ENCODE measurements at places on chromosomes 5 and 9. TPM values are rescaled to one million over a fixed set of nuclear protein-coding genes. Genes with fewer than 3 reads are reported as not detected.

QRFP gene
- not detected for total RNA-seq

SLC25A25 gene
- total RNA-seq = 46.1 TPM

TICAM2 gene
- 1.2 TPM for total RNA-seq

TXNDC8 gene
- total RNA-seq = not detected

FCN1 gene
- not detected for total RNA-seq

SIT1 gene
- not detected for total RNA-seq

RBM22 gene
- total RNA-seq = 35.0 TPM

LHX2 gene
- not detected for total RNA-seq

SPINK7 gene
- not detected for total RNA-seq

F2RL2 gene
- total RNA-seq = 0.31 TPM

TBCA gene
- 164 TPM for total RNA-seq

PRKAA1 gene
- 50.2 TPM for total RNA-seq

ZNF658 gene
- total RNA-seq = 5.3 TPM

TRMT10B gene
- 3.7 TPM for total RNA-seq

PJA2 gene
- 174 TPM for total RNA-seq

ZCCHC7 gene
- 21.0 TPM for total RNA-seq

HK3 gene
- not detected for total RNA-seq

LRRC14B gene
- total RNA-seq = 21.9 TPM

MARCHF11 gene
- not detected for total RNA-seq

MAP1B gene
- total RNA-seq = 60.3 TPM

THBS4 gene
- total RNA-seq = 1.4 TPM

NIM1K gene
- 0.21 TPM for total RNA-seq

TRPM6 gene
- not detected for total RNA-seq

PITX1 gene
- total RNA-seq = 5.5 TPM

SLC36A3 gene
- total RNA-seq = not detected

ECM2 gene
- 11.2 TPM for total RNA-seq

TAF11L10 gene
- total RNA-seq = not detected

B4GALT1 gene
- total RNA-seq = 39.4 TPM

PLPP7 gene
- total RNA-seq = 92.3 TPM

S100Z gene
- total RNA-seq = not detected

ENHO gene
- total RNA-seq = 0.35 TPM

UNC13B gene
- total RNA-seq = 22.9 TPM

DRD1 gene
- total RNA-seq = not detected

EPB41L4B gene
- total RNA-seq = 0.70 TPM

ITGA1 gene
- total RNA-seq = 7.6 TPM

TMEM174 gene
- total RNA-seq = not detected

TAF7 gene
- 116 TPM for total RNA-seq

C9orf50 gene
- total RNA-seq = not detected

SMU1 gene
- 19.6 TPM for total RNA-seq

IGFBPL1 gene
- 22.9 TPM for total RNA-seq

GHR gene
- 0.75 TPM for total RNA-seq

FST gene
- 29.9 TPM for total RNA-seq

PCDH1 gene
- 0.42 TPM for total RNA-seq

OTP gene
- total RNA-seq = not detected

RLN2 gene
- not detected for total RNA-seq

TERT gene
- 165 TPM for total RNA-seq

GRIN1 gene
- not detected for total RNA-seq

PHYHD1 gene
- total RNA-seq = 10.0 TPM

SLC45A2 gene
- 0.05 TPM for total RNA-seq

WDR5 gene
- 82.9 TPM for total RNA-seq

BTNL9 gene
- not detected for total RNA-seq

UGT3A1 gene
- total RNA-seq = not detected

MLLT3 gene
- total RNA-seq = 32.5 TPM

KIF27 gene
- total RNA-seq = 1.4 TPM

MARCOL gene
- not detected for total RNA-seq

GAS1 gene
- total RNA-seq = 190 TPM

HMCN2 gene
- 0.21 TPM for total RNA-seq

ACSL6 gene
- 0.31 TPM for total RNA-seq

DHX29 gene
- total RNA-seq = 44.3 TPM

All from myocyte (in vitro differentiated cells).